ENCODE measurements at places on chromosomes 16 and 17.

GRCh38 chr17:78289004-78289403 is 57.6 kb downstream of the TMEM235 start:
- DNase-seq, result no peak

DNA sequence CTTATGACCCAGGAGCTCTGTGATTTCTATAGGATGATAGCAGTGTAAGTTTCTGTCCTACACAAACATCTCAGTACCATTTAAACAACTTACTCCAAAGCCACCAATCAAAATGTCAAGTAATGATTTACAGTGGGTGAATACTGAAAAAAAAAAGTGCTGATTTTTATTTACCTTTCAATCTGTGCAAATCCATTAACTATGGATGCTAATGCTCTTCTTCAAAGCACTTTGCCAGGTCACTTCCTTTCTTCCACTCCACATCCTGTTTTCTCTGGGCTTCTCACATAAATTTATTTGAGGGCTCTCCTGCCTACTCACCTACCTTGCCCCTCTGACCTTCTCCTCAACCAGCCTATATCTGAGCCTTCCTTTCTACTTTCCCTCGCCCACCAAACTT is 101.6 kb downstream of the SKAP1 start:
- DNase-seq, result no peak

GRCh38 chr16:965487-965886 is 5.3 kb downstream of the LMF1 start:
- no peak for DNase-seq

DNA sequence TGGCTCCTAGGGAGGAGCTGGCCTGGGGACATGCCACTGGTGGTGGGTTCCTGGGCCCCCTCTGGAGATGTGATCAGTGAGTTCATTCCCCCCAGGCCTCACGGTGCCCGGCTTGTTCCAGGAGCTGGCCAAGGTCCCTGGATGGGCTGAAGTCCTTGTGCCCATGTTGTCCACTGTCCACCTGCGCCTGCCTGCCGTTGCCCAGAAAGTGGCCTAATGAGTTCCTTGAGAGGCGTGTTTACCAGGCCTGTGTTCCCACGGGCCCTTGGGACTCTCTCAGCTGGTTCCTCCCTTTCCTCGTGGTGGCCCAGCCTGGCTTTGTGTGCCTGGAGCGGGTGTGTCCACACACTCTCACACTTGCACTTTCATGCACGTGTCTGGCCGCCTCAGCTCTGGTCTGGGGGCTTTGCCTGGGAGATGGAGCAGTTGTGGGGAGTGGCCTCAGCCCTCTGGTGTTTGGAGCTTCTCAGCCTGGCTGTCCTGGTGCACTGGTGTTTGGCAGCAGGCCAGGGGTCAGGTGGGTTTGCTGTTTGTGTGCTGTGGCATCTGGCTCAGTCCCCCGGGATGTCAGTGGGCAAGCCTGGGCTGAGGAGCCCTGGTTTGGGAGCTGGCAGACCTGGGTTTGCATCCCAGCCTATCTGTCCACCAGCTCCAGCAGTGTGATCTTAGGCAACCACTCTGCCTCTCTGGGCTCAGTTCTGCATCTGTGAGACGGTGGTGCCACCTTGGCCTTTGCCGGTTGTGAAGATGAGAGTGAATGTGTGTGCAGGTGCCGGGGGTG is 18.0 kb downstream of the ADCY7 start:
- DNase-seq, result no peak

- no peak for DNase-seq
Measured at GRCh38 chr16:89949121-89949742, 677 bp downstream of the DEF8 start.

- DNase-seq, result no peak
Measured at GRCh38 chr17:18139949-18140348, 31.4 kb downstream of the MYO15A start.

DNA sequence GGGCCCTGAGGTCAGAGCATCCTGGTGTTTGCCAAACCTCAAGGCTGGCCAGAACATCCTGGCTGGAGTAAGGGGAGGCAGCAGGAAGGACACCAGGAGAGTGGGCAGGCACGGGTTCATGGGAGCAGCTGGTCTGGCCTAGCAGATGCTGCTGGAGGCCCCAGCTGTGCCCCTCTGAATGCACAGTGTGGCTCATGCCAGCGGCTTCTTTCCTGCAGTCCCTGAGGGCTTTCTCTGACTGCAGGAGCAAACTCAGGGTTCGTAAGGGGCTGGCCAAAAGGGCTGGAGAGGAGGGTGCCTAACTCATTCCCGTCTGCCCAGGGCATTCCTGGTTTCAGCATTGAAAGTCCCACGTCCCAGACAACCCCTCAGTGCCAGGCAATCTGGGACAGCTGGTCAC is 78.7 kb downstream of the ZDHHC7 start:
- DNase-seq, result no peak

- DNase-seq, result no peak
Measured at GRCh38 chr17:61595418-61596186, 4.6 kb upstream of the NACA2 start.

DNA sequence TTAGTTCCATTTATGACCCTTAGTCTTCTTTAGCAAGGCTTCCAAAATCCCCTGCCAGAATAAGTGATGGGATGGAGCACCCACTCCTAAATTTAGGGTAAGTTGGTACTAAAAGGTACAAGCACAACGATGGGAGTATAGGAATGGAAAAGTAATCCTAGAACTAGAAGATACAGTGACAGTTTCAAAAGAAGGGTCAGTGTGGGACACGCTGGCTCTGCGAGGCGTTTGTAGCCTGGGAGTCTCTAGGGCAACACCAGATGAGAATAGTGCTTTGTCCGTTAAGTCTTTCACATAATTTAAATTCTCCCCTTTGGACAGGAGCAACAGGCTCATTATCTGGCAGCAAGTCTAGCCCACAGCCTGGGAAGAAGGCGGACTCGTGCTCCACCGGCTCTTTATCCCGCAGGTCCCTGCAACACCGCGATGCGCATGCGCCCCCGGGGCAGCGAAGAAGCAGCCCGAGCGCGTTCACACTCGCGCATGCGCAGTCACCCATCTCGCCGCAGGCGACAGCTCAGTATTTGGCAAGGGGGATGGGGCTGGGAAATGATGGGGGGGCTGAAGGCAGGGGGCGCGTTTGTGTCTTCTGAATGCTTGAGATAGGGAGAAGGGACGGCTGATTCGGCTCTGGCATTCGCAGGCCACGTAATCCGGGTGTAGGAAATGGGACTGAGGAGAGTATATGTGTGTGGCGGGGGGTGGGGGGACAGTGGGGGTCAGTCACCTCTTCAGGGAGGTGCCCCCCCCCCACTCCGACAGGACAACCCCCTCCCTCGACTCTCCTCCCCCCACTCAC is 564 bp downstream of the SPOP start:
- peak; percentile 67 for DNase-seq

GRCh38 chr17:66702106-66702936 is 132.6 kb upstream of the CACNG5 start:
- DNase-seq, result no peak

- no peak for DNase-seq
Measured at GRCh38 chr17:61309362-61310256, 90.0 kb upstream of the TBX2 start.

DNA sequence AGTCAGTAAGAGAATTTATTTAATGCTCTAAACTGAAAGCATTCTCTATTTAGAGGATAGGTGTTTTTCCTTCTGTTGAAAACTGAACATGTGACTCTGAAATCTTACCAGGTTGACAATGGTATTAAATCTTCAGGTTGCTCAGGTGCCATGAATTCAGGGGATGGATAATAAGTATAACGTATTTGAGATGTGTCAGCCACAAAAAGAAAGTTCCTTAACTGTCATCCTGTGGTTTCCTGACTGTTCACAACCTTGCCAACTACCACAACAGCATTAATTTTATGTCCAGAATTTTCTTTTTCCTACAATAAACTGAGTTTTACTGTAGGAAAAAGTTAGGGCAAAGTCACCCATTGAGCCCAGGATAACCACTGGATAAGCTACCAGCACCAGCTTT is 243.3 kb upstream of the PSMD7 start:
- no peak for DNase-seq

- DNase-seq, result no peak
Measured at GRCh38 chr17:1058423-1059130, 61.6 kb downstream of the TIMM22 start.

GRCh38 chr17:39555368-39555767 is 52.4 kb downstream of the NEUROD2 start:
- DNase-seq, result no peak

GRCh38 chr16:14244196-14245010 is 173.3 kb downstream of the MRTFB start:
- DNase-seq, result no peak

GRCh38 chr16:11302977-11303376 is 21.8 kb upstream of the PRM1 start:
- DNase-seq, result no peak

DNA sequence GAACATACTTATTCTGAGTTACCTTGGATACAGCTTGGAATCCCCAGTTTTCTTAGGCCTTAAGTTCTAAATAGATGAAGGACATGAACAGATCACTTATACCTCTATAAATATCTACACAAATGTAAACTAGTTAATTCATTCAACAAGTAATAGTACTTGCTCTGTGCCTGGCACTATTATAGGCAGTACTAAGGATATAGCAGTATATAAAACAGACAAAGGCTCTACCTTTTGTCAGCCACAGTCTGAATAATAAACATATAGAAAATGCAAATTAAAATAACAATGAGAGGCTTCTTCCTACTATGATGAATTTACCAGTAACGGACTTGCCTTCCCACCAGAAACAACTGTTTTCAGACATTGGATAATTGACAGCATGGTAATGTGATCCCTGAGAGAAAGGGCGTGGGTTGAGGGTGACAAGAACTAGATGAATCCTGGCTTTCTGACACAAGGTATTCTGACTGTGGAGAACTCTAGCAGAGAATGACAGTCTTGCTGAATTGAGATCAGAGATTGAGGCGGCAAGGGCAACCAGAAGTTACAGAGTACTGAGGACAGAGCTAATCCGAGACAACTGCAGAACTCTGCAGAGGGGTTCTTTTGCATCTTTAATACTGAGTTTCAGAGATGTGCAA is 170.5 kb downstream of the TANC2 start:
- no peak for DNase-seq

DNA sequence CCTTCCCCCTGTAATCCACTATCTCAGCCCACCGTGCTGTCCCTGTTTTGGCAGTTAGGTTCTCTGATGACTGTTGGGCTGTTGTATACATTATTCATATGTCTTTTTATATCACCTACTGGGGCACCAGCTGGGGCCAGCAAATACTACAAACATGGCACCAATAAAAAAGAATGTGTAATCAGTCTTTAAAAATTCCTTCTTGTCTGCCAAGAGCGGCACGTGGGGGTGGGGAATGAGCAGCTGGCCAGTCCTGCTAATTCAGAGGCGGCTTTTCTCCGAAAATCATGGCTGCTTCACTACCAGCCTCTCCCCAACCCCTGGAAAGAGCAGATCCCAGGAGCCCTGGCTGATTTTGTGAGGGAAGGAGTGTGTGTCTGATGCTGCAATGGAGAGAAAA is 77.7 kb upstream of the EEF2KMT start:
- DNase-seq, result no peak

DNA sequence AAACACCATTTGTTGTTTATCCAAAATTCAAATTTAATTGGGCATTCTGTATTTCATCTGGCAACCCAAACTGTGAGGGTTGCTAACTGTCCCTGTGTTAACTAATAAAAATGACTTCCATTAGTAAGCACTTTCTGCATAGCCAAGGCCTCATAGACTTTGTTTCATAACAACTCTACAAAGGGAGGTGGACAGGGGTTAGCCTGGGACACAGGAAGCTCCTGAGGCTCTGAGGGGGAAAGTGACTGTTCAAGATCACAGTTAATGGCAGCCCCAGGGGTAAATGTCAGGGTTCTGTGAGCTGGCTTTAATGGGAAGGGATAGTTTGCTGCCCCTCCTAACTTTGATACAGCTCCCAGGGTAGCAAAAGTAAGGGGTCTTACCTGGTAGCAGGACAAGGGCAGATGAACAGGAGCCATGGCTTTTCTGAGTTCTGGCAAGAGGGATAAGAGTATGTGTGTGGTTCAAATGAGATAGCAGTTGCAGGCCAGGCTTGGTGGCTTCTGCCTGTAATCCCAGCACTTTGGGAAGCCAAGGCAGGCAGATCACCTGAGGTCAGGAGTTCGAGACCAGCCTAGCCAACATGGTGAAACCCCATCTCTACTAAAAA is 2.2 kb downstream of the HEATR9 start:
- no peak for DNase-seq

GRCh38 chr17:382644-383533 is 30.3 kb upstream of the RPH3AL start:
- no peak for DNase-seq

- no peak for DNase-seq
Measured at GRCh38 chr16:84683691-84684591, 15.9 kb upstream of the USP10 start.

- no peak for DNase-seq
Measured at GRCh38 chr17:8025176-8025911, 13.5 kb upstream of the ALOX15B start.

GRCh38 chr16:12205378-12206097 is 229.0 kb downstream of the SNX29 start:
- DNase-seq, result no peak

DNA sequence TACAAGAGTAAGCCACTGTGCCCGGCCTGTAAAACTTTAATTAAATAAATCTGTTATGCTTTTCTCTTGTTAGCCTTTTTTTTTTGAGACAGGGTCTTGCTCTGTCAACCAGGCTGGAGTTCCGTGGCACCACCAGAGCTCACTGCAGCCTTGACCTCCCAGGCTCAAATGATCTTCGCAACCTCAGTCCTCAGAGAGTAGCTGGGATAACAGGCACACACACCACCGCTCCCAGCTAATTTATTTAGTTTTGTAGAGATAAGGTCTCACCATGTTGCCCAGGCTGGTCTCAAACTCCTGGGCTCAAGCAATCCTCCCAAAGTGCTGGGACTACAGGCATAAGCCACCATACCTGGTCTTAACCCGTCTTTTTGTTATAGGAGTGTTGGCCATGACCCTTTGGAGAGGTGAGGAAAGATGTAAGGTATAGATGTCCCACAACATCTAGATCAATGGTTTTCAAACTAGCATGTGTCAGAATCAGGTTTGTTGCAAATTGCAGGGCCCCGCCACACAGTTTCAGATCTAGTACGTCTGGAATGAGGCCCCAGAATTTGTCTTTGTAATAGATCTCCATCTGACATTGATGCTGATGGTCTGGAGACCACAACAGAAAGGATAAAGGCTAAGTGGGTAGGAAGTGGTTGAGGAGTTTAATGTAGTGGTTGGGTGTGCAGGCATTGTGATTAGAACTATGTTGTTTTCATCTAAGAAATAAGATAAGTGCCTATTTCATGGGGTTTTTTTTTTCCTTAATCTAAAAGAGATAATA is 4.3 kb upstream of the GGA2 start:
- no peak for DNase-seq

DNA sequence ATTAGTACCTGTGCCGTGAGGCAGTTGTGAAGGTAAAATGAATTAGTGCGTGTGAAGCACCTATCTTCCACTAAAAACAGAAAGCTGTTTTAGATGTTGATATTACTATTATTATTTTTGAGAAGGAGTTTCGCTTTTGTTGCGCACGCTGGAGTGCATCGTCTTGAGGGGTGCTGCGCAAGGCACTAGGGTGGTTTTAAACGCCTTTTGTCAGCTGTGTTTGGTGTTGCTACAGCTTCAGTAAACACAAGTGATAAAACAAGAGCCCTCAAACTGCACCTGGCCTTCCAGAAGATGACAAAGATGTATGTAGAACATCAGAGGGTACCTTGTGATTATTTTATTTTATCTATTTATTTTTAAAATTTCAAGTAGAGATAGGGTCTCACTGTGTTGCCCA is 38.2 kb downstream of the PLCG2 start:
- no peak for DNase-seq

GRCh38 chr16:66926961-66927436 is 1.7 kb upstream of the RRAD start:
- peak; percentile 55 for DNase-seq
